ENCODE measurements at places on chromosomes 6 and 20. TPM values are rescaled to one million over a fixed set of nuclear protein-coding genes. Genes with fewer than 3 reads are reported as not detected.

GRIK2 gene
- 3.3 TPM for polyA plus RNA-seq

BPI gene
- polyA plus RNA-seq, result 0.21 TPM

IPCEF1 gene
- 2.2 TPM for polyA plus RNA-seq

RSPO3 gene
- 4.8 TPM for polyA plus RNA-seq

TPBG gene
- polyA plus RNA-seq, result 5.4 TPM

CUL9 gene
- 42.5 TPM for polyA plus RNA-seq

AGER gene
- polyA plus RNA-seq, result 14.9 TPM

SLC17A3 gene
- 0.43 TPM for polyA plus RNA-seq

DNMT3B gene
- 2.4 TPM for polyA plus RNA-seq

GRCh38 chr6:22003287-22003686, 293.5 kb downstream of the PRL start:
- no peak overlapping the region for H3K27ac ChIP-seq
- no peaks in the 10 kb centered on the region for H3K27me3 ChIP-seq
- H3K4me3 ChIP-seq, result no peak overlapping the region
- DNase-seq, result no peak
- no peaks in the 10 kb centered on the region for H3K4me1 ChIP-seq
- no peaks in the 10 kb centered on the region for H3K36me3 ChIP-seq

DNA sequence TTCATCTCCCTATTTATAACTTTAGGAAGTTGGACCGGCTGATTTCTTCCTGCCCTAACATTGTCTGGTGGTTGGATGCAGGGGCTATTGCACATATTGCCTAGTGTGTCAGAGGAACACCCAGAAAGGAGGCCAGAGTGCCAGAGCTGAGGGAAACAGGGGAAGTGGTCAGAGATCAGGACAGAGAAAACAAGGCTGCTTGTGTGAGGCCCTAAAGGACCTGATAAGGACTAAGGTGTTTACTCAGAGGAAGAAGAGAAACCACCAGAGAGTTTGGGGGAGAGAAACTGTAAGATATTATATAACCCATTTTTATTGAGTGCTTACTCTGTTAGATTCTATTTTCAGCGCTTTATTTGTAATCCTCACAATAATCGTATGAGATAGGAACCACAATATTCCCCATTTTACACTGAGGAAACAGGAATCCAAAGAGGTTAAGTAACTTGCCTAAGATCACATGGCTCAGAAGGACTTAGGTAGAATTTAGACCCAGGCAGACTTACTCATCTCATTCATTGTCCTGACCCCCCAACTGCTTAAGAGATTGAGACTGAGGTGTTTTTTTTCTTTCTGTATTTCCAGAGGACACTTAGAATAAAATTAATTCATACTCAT, 54.0 kb upstream of the REV3L start:
- H3K27ac ChIP-seq, result peak overlapping the region; percentile 63
- peak; percentile 79 for DNase-seq
- peaks cover 24% of the 10 kb centered on the region for H3K4me1 ChIP-seq
- no peaks in the 10 kb centered on the region for H3K36me3 ChIP-seq
- no peaks in the 10 kb centered on the region for H3K27me3 ChIP-seq
- H3K4me3 ChIP-seq, result no peak overlapping the region

- no peaks in the 10 kb centered on the region for H3K27me3 ChIP-seq
- no peaks in the 10 kb centered on the region for H3K36me3 ChIP-seq
- no peak overlapping the region for H3K27ac ChIP-seq
- no peaks in the 10 kb centered on the region for H3K4me1 ChIP-seq
These were observed 18.6 kb upstream of the ENPP1 start for GRCh38 chr6:131789219-131789618.

DNA sequence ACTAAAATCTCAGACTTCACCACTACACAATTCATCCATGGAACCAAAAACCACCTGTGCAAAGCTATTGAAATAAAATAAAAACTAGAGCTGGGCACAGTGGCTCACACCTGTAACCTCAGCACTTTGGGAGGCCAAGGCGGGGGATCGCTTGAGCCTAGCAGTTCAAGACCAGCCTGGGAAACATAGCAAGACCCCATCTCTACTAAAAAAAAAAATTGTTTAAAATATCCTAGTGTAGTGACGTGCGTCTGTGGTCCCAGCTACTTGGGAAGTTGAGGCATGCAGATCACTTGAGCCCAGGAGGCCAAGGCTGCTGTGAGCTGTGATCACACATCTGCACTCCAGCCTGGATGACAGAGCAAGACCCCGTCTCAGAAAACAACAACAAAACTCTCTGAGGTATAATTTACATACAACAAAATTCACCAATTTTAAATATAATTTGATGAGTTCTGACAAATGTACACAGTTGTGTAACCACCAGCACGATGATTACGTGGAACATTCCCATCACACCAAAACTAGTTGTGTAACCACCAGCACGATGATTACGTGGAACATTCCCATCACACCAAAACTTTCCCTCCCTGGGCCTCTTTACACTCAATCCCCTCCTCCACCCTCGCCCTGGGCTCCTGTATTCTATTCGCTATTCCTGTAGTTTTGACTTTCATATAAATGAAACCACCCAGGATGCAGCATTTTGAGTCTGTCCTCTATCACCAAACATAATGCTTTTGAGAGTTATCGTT, 107.5 kb downstream of the TAF4 start:
- no peaks in the 10 kb centered on the region for H3K36me3 ChIP-seq
- no peak overlapping the region for H3K4me3 ChIP-seq
- H3K27ac ChIP-seq, result no peak overlapping the region
- no peak for DNase-seq
- peaks cover 6% of the 10 kb centered on the region for H3K27me3 ChIP-seq
- no peaks in the 10 kb centered on the region for H3K4me1 ChIP-seq

DNA sequence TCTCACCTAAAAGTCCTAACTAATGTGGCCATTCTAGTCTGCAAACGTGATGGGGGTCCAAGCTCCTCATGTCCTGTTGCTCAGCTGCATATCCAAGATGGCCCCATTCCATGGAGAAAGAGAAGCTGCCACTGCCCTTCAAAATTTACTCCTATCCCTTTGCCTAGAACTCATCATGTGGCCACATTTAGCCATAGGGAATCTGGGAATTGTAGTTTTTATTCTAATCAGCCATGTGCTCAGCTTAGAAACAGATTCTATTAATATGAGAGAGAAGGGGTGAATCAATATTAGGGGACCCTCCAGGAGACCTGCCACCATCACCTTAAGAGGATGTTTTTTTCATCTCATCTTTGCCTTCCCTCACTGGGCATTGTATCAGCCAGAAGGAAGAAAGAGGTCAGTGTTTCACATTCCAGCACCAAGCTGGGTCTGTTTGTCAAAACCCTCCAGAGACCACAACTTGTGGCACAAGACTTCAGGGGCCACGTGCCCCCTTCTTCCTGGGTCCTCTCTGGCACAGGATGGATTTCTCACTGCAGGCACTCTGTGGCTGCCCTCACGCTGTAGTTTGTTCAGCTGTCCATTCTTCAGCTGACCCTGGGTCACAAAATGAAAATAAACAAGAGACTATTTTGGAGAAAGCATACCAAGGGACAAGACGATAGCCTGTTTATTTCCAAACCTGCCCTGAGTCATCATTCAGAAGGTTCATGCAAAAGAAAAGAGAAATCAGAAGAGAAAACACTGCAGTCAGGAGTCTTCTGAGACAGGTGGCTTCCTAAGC, 172.0 kb downstream of the EYA2 start:
- no peak overlapping the region for H3K27ac ChIP-seq
- no peaks in the 10 kb centered on the region for H3K27me3 ChIP-seq
- no peaks in the 10 kb centered on the region for H3K36me3 ChIP-seq
